ENCODE measurements at places on chromosomes 12 and 14. TPM values are rescaled to one million over a fixed set of nuclear protein-coding genes. Genes with fewer than 3 reads are reported as not detected.

SSPN gene
- 13.6 TPM for polyA plus RNA-seq

MYRFL gene
- not detected for polyA plus RNA-seq

CAPZA3 gene
- polyA plus RNA-seq = not detected

KLHL33 gene
- 1.6 TPM for polyA plus RNA-seq

LIN7A gene
- 1.0 TPM for polyA plus RNA-seq

BIN2 gene
- polyA plus RNA-seq = 8.8 TPM

PZP gene
- polyA plus RNA-seq = 0.56 TPM

DTD2 gene
- 7.2 TPM for polyA plus RNA-seq

KCNA5 gene
- 0.34 TPM for polyA plus RNA-seq

TAS2R14 gene
- 0.28 TPM for polyA plus RNA-seq

APOF gene
- not detected for polyA plus RNA-seq

RBP5 gene
- polyA plus RNA-seq = 2.5 TPM

CEP290 gene
- 3.2 TPM for polyA plus RNA-seq

AKAP3 gene
- 0.92 TPM for polyA plus RNA-seq

GPR162 gene
- 2.0 TPM for polyA plus RNA-seq

KIF21A gene
- polyA plus RNA-seq = 9.7 TPM

EID3 gene
- polyA plus RNA-seq = 0.53 TPM

DENND5B gene
- polyA plus RNA-seq = 2.4 TPM

NUP107 gene
- 15.3 TPM for polyA plus RNA-seq

HOXC12 gene
- 0.02 TPM for polyA plus RNA-seq

DPY19L2 gene
- 6.2 TPM for polyA plus RNA-seq

RAD51B gene
- 4.9 TPM for polyA plus RNA-seq

TBK1 gene
- 17.4 TPM for polyA plus RNA-seq

SDS gene
- 0.13 TPM for polyA plus RNA-seq

NFKBIA gene
- polyA plus RNA-seq = 244 TPM

OR4K2 gene
- not detected for polyA plus RNA-seq

PSMC6 gene
- polyA plus RNA-seq = 66.6 TPM

TDP1 gene
- polyA plus RNA-seq = 3.9 TPM

EIF4B gene
- 253 TPM for polyA plus RNA-seq

FGF23 gene
- not detected for polyA plus RNA-seq

AKAP5 gene
- 0.06 TPM for polyA plus RNA-seq

FAM234B gene
- polyA plus RNA-seq = 4.0 TPM

PARP11 gene
- 1.8 TPM for polyA plus RNA-seq

SERPINA4 gene
- polyA plus RNA-seq = 76.1 TPM

APOLD1 gene
- 13.8 TPM for polyA plus RNA-seq
